ENCODE measurements at places on chromosomes 16 and 17. TPM values are rescaled to one million over a fixed set of nuclear protein-coding genes. Genes with fewer than 3 reads are reported as not detected.

KIFC3 gene
- 23.8 TPM for total RNA-seq

DNA sequence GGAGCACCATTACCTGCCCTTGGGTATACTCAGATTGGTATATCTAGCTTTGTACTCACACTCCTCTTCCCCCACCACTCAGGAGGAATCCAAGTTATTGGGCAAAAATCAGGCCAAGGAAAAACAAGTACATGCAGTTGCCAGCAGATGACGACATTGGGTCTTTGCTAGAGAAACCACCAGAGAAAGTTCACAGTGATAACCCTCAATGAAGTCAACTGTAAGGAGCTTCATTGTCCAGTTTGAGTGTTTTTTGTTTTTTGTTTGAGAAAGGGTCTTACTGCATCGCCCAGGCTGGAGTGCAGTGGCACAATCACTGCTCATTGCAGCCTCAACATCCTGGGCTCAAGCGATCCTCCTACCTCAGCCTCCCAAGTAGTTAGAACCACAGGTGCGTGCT is 34.6 kb upstream of the TOX3 start:
- no peak for DNase-seq

LGALS3BP gene
- total RNA-seq, result 584 TPM

DNA sequence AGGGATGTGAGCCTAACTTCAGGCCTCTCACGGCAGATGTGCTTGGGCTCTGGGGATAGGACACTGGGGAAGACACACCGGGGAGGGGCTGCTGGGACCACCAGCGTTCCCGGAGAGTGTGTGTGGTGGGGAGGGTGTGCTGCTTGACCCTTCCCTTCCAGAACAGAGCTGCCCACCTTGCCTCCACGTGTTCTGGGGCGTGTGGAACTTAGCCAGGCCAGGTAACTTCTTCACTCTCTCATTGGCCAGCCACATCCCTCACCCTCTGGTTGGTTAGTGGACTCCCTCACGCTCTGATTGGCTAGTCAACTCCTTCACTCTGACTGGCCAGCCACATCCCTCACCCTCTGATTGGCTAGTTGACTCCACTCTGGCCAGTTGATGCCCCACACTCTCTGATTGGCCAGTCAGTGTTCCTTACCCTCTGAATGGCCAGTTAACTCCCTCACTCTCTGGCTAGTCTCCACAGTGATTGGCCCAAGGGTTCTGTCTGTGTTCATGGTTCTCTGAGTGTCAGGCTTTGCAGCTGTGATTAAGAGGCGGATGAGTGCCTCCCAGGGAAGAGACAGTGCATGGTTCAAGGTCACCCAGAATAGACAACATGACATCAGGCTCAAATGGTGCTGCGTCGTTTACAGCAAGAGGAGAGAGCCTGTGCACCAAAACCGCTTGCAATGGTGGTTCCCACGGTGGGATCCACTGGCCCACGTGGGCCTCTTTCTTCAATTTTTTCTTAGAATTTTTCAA is 10.0 kb downstream of the TMEM235 start:
- DNase-seq, result no peak

DNA sequence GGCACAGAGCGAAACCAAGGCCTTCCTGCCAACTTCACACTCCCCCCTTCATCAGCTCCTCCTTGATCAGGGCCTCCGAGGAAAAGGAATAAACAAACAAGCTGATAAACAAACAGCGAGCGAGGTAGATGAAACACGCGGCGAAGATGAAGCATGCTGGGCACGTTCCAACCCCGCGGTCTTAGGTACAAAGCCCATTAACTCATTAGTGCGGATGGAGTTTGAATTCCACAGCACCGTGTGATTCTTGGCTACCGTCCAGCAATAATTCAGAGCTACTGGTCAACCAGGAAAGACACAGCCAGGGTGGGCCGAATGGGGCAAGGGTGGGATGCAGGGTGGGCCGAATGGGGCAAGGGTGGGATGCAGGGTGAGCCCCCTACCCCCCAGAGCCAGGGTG is 67.3 kb downstream of the RBFOX3 start:
- DNase-seq, result no peak

- no peak for DNase-seq
These were observed 53.2 kb downstream of the SMG6 start for GRCh38 chr17:2250140-2251095.

DNA sequence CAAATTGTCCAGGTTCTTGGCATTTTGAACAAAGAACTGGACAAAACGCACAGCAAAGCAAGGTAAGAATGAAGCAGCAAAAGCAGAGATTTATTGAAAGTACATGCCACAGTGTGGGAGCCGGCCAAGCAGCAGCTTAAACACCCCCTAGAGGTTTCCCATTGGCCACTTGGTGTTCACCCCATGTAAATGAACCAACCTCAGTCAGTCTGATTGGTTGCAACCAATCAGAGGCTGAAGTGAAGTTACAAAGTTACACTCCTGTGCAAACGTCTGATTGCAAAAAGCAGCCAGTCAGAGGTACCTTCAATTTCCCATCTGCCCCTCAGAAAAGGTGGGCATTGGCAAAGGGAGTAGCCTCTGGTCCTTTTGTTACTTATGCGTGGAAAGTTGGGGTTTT is 8.8 kb upstream of the ZNF263 start:
- DNase-seq, result no peak

TRPV3 gene
- total RNA-seq, result 0.57 TPM

RAP1GAP2 gene
- total RNA-seq, result 14.1 TPM

DNA sequence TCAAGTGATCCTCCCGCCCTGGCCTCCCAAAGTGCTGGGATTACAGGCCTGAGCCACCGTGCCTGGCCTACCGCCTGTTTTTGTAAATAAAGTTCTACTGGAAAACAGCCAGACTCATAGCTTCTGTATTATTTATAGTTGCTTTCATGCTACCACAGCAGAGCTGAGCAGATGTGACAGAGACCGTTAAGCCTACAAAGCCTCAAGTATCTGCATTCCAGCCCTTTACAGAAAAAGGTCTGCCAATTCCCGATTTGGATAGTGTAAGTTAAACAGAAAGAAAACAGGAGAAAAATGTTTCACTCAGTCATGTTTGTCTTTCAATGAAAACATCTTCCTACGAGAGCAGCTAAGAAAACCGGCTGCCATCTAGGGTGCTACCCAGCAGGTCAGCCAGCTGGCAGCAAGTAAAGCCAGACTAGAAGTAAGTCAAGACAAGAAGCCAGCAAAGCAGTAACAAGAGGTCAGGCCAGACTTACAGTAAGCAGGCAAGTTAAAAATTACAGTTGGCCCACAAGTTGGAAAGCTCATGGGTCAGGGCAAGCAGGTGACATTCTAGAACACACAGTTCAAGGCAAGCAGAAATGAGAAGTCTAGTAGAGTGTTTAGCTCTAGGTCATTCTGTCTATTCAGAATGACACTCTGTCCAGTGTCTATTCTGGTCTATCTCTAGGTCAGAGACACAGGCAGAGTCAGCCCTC is 17.7 kb downstream of the NCBP3 start:
- no peak for DNase-seq

DNA sequence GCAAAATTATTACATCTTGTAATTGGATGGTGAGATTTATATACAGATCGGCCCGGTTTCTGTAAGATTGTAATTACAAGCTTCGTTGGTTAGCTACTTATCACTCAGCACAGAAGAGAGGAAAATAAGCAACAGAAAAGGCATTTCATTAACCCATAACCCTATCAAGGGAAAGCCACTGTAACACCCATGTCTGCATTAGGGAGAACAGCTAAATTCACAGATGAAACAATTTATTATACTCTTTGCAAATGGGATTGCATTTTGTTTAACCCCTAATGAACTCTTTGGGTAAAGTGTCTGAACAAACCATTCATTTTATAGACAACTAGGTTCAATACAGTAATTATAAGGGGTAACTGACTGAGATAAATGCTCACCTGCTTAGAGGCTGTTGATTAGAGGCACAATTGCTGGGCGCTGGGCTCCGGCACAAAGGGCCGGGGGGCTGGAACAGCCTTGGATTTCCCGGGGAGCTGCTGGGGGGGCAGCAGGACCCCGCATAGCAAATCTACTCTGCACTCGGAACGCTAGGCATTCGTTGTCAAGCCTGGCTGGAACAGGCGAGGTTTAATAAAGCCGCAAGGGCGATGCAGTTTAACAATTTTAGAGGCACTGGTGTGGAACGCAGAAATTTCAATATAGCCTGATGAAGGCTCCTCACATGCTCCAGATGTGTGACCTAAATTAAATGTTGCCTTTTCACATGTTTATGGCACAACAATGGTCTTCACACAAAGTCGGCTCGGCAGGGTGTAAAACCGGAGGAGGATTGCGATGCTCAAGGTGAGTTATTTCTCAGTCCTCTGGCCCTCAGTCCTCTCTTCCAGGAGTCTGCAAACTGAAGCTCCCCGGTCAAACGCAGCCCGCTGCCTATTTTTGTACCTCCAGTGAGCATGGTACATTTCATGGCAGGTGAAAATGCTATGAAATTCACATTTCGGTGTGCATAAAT is 134.0 kb upstream of the IRX6 start:
- no peak for DNase-seq

GRCh38 chr17:21528031-21528695 is 152.0 kb downstream of the KCNJ12 start:
- DNase-seq, result no peak

DNA sequence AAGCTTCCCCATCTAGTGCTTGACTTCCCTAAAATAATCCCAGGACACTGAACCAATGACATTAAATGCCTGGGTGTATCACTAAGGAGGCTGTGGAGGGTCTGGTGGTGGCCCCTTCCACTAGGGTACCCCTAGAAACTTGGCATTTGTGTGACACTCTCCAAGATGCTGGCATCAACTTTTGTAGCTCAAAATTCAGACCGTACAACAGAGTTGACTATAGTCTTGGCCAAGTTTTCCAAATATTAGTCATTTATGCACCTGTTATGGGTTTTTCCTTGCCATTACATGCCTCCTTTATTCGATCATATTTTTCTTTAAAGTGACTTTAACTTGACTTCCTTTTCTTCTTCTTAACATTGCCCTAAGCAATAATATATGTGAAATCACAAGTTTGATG is 124.8 kb upstream of the CACNG3 start:
- no peak for DNase-seq

- no peak for DNase-seq
These were observed 2.5 kb downstream of the ITFG1 start for GRCh38 chr16:47458331-47458730.

DNA sequence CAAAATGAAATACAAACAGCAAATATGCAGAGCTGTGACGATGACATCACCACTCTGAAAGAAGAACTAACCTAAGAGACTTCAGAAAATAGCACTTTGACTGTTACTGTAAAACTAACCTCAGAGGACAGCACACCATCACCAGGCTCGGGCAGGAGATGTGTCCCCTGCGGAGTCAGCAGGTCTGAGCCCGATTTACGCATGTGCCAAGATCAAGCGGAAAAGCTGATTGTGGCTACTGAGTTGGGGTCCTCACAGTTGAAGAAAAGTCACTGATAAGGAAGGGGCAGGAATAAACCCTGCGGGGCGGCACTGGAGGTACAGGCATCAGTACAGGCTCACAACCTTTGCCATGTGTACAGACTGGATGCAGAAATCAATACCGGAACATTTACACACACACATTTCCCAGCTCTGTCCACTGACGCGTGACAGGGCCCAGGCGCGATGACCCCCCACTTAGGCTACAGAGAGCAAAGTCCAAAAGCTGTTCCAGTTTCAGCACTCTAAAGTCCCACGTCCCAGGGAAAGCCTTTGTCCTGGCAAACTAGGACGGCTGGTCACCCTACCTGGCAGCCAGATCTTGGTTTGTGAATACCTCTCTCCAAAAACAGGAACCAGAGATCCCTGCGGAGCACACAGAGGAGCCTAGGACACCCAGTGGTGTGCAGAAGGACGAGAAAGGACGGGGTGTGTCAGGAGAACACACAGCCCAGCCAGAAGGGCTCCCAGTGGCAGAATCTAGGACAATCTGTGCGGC is 21.5 kb downstream of the TRAP1 start:
- no peak for DNase-seq

ASIC2 gene
- total RNA-seq, result not detected

DNA sequence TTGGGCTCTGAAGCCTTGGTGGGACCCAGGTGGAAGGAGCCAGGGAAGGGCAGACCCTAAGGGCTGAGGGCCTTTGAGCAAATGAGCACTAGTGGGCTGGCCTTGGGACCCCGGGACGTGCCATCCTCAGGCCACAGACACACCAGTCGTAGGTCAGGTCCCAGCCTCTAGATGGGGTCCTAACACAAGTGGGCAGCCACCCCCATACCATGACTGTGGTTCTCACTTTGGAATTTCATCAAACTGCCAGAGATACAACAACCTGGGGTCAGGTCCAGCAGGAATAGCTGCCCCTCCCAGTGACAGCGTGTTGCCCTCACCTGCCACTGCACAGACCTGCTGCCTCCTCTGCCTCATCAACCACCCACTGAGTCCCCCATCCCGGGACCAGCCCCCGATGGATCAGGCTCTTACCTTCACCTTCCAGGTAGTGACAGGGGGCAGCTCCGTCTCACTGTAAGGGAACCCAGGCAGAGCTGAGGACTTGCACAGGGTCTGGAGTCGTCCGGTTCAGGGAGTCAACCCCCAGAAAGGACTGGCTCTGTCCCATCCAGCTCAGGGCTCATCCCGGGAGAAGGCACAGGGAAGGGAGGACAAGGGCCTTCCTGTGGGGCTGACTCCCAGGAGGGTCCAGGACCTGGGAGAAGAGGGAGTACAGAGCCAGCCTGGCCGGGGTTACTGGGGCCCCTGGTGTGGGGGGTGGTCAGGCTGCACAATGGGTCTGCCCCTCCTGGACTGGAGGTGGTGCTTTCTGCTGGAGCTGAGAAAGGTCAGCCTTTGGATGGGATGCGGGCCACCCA is 40.0 kb downstream of the LGALS9 start:
- no peak for DNase-seq

- no peak for DNase-seq
These were observed 10.6 kb downstream of the KSR1 start for GRCh38 chr17:27466743-27467375.

- no peak for DNase-seq
These were observed 6.0 kb downstream of the CAPNS2 start for GRCh38 chr16:55572439-55572838.

- DNase-seq, result peak; percentile 82
These were observed at the start of the genes KCTD19 and LRRC36 for GRCh38 chr16:67326472-67327309. KCTD19 (minus strand) TSS chr16:67326741; CDS start chr16:67326707, 34 bp downstream. LRRC36 (plus strand) TSS chr16:67326815; CDS start chr16:67326863, 48 bp downstream.

DNA sequence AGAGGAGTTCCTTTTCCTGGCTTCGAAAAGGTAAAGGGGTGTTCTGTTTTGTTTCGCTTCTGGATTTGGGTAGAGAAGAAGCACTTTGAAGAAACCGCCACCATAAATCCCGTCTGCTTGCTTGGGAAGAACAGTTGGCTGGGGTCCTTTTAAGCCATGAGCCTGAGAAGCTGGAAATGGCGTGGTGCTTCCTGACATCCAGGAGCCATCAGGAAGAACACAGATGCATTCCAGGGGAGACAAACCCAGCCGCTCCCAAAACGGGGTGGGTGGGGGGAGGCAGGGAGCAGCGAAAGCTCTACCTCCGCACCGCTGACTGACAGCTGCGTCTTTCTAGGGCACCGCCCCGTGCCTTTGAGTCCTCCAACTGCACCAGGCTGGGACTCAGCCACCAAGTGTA is 91.6 kb downstream of the ZDHHC7 start:
- no peak for DNase-seq

USP22 gene
- total RNA-seq, result 197 TPM

DNA sequence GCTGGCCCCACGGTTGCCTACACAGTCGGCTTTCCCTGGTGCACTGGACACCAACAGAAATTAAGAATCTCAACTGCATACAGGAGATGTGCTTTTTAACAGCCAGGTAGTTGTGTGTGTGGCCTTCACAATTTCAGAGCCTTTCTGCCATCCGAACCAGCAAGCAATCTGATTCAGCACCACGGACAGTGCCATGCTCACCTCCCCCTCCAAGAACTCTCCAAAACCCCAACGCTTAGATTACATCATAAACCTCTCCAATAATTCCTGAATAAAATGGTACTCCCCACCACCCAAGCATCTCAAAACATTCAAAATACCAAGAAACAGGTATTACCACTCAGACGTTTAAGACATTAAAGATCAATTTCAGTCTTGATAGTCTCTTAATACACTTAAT is 31.8 kb downstream of the USP7 start:
- DNase-seq, result peak; percentile 74

- no peak for DNase-seq
These were observed 26.8 kb upstream of the FOXK2 start for GRCh38 chr17:82492643-82493225.

Data from ovary (tissue), 10 donors.